Cerebellar nuclear complex (tissue), 1 donor: ENCODE measurements at places on chromosomes 4 and X.

DNA sequence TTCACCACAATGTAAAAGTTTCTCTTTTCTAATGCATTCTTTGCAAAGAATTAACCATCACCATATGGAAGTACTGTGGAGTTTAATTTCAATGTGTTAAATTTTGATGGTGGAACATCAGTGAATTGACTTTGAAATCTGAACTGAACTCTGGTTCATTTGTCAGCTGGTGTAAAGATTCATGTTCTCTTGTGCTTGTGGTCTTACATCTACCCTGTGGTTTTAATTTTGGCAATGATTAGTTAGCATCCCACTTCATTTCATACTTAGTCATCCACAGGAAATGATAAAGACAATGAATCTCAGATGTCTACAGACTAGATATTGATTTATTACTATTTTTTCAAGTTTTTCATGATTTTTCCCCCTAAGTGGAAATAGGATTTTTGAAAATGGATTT lies 77.8 kb downstream of the GRID2 start:
- DNase-seq = no peak

- no peak for DNase-seq
Measured at GRCh38 chr4:158998624-158999023, 104.3 kb upstream of the RAPGEF2 start.

GRCh38 chr4:113311047-113311446 lies 261.6 kb downstream of the ANK2 start:
- DNase-seq = no peak

DNA sequence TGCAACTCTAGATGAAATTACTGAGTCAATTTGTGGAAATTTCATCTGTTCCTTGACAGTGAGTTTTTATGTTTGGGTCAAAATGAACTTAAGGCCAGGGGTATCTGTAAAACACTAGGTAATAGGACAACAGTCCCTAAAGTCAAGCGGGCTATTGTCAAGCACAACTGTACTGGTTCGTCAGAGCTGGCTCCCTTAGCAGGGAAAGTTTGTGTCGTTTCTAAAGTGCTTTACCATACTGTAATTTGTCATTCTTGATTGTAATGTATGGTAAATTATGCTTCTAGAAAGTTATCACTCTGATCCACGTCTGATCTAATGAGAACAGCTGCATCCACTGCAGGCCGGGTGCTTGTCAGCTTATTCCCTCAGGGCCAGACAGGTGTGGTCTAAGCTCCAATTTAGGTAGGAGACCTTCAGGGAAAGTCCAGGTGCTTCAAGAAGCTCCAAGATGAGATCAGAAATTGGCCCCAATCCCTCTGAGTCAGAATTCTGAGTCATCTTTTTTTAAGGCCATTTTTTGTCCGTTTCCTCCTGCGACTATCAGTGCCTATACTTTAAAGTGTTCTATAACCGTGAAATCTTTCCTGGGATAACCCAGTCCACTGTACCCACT lies 92.2 kb downstream of the PALLD start:
- DNase-seq = no peak

DNA sequence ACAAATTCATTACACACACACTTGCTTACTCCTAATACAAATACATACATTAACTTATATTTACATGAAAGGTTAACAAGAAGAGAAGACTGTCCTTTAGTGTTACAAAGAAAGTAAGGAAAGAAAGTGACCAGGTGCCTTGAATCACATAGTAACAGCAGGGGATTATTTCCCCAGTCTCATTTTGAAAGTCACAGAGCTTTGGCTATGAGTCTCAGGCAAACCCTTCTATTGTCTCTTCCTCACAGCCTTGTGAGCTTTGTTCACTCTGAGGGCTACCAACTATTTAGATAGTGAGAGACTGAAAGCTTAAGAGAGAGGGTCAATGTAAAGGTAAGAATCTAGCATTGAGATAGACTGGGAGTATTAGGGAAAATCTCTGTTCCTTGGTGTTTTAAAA lies 161.6 kb downstream of the NPNT start:
- DNase-seq = no peak

DNA sequence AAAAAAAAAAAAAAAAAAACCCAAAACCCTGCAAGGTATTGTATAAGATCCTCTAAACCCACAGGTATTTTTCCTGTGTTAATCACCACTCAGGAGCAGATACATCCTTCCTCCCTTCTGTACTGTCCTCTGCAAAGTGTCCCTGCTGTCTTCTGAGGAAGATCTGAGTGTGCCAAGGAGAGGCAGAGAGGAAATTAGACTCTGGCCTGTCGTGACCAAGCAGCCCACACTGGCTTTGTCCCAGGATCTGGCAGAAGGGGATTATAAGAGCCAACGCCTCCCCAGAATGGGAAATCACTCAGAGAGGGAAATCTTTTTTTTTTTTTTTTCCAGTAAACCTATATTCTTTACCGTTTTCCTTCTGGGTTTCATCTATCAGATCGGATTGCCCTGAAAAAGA lies 39.6 kb downstream of the PTCHD1 start:
- DNase-seq = peak; percentile 25

- no peak for DNase-seq
Measured at GRCh38 chrX:130330706-130331105, 9.0 kb upstream of the SLC25A14 start.

- DNase-seq = no peak
Measured at GRCh38 chr4:80447493-80447892, 112.0 kb downstream of the CFAP299 start.

DNA sequence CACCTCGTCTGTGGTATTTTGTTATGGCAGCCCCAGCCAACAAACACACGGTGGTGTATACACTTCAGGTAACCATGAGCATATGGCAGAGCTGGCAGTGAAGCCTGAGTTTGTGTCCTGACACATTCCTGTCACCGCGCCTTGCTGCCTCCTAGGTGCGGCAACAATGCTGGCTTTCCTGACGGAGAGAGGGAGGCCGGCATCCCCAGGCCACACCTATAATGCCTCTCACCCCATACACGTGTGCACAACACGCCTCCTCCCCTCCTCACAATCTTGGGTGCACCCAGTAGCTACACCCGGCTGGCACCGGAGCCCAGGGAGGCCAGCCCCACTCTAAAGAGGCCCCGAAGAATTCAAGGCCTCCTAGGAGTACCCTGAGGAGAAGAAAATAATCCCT lies 158.5 kb downstream of the NSUN7 start:
- peak; percentile 20 for DNase-seq

DNA sequence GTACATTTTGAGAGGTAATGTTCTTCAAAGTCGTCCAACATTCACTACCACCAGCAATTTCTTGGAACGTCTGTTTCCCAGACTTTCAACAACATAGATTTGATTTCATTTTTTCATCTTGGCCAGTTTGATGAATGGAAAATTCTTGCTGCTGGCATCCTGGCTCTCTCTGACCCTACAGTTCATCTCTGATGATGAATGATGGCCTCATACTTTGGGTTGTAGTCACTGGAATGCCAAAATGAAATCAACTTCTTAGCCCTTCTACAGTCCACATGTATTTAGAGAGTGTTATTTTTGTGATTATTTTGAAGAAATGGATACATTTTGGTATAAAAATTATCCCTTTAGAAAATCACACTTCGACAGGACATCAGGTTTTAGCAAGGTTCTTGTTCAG lies 8.8 kb downstream of the CHST7 start:
- DNase-seq = no peak

DNA sequence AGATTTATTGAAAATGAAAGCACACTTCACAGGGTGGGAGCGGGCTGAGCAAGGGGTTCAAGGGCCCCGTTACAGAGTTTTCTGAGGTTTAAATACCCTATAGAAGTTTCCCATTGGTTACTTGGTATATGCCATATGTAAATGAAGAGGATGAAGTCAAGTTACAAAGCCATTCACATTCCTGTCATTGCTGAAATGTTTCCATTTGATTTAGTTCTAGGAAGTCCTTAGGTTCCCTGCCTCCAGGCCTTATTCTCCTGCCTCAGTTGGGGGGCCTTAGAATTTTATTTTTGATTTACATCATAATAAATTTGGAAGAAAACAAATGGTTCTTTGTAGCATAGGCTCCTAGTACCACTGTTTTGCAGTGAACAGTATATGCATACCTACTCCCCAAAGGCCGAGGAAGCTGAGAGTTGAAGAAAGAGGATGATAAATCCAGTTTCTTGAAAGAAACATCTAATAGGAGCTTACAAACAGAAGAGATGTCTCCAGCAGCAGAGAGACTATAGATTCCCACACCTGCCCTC lies 31.8 kb downstream of the SERTM2 start:
- no peak for DNase-seq

GRCh38 chr4:151099976-151100417 lies 569 bp downstream of the RPS3A start:
- no peak for DNase-seq

DNA sequence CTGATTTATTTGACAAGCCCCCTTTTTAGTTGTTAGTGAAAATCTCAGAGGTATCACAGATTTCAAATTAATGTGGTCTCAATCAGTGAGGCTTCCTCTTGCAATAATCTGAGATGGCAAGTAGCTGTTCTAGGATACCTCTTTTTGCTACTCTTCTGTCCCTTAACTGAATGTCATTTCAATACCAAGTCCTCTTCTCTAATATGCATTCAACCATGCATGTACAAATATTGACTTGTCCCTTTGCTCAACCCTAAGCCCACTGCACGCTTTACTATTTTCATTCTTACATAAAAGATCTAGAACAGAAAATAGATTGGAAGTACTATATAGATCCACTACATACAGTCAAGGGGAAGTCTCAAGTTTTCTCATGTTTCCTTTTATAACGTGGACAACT lies 164.2 kb downstream of the CBR4 start:
- no peak for DNase-seq

GRCh38 chr4:75698162-75698962 lies 25.2 kb upstream of the G3BP2 start:
- DNase-seq = no peak

GRCh38 chr4:129109965-129110824 lies 14.2 kb downstream of the C4orf33 start:
- DNase-seq = no peak

DNA sequence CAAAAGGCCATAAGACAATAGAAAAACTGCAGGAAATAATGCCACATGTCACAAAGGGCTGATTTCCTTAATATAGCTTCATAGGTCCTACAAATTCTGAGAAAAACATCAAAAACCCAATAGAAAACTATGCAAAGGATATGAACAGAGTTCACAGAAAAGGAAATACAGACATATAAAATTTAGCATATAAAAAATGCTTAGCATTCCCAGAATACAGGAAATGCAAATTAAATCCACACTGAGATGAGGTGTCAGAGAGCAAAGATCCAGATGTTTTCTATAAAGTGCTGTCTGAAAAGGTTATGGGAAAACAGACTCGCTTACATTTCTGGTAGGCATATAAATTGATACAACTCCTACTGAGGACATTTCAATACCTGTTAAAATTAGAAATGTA lies 33.8 kb downstream of the TXK start:
- DNase-seq = no peak

GRCh38 chr4:100372432-100372831 lies 145.4 kb downstream of the EMCN start:
- no peak for DNase-seq

DNA sequence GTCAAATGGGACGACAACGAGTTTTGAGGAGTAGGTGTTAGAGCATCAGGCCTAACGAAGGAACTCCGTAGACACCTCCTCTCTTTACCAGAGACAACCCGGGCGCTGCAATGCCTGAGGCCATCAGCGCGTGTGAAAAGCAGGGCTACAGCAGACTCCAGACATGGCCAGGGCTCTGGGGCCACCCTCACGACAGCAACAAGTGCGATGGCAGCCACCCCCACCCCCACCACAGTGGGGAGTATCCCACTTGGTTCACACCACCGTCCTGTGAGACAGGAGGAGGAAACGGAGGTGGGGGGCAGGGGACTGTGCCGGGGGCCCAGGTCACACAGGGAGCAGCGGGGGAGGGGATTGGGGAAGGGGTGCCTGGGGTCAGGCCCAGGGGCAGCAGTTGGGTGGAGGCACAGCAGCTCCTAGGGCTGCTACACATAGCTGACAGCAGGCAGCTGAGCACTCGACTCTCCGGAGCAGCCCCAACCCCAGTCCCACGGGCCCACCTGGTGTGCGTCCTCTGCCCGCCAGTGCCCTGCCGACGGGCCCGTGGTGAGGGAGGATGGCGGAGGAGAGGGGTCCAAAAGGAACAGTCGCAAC lies 8.5 kb downstream of the LRPAP1 start:
- no peak for DNase-seq

- no peak for DNase-seq
Measured at GRCh38 chr4:121449416-121449815, 68.6 kb upstream of the QRFPR start.

GRCh38 chr4:174457468-174457867 lies 64.8 kb downstream of the HPGD start:
- no peak for DNase-seq

GRCh38 chr4:7753931-7754465 lies 185.7 kb downstream of the AFAP1 start:
- DNase-seq = no peak

DNA sequence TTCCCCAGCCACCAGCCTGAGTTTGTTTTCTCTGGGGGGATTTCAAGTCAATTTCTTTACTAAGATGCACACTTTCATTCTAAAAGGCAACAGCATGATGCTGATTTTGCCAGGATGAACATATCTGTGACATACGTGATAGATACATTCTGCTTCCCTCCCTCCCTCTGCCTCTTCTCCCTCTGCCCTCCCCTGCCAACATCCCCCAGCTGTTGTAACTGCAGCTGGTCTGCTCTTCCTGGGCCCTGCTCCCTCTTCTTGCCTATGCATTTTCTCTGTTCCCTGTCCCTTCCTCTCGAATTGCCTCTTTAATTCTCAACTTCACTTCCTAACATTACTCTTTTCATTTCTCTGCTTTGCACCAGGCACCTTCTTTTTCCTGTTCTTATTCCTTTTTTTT lies 83.4 kb downstream of the AASDH start:
- no peak for DNase-seq

DNA sequence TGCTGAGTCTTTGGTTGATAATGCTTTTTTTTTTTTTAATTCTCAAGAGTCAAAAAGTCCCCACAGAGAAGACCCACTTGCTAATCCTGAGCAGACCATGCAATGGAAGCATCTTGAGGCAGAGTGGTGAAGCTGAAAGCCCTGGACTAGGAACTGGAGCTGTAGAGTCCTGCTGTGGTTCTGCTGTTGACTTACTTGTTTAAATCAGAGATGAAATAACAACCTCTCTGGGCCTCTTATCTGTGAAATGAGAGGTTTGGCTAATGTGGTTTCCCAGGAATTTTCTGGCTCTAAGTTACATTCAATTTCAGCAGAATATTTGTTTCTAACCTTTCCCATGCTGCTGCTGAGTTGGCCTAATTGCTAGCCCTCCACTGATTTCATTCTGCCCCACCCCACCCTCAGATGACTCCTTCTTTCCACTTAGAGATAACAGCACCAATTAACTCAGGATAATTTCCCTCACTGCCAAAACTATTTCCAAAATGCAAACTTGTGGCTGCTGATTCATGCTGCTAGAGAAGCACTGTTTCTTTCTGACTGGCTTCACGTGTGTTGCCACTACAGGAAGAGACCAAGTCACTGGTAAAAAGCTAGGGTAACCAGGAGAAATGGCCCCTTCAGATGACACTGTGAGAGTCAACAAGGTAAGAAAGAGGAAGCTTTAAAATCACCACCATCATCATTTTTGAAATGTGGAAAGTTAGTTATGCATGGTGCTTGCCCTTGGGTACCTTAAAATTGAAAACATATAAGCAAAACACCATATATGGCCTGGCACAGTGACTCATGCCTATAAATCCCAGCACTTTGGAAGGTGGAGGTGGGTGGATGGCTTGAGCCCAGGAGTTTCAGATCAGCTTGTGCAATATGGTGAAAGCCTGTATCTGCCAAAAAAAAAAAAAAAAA lies 326.4 kb downstream of the DCHS2 start:
- no peak for DNase-seq

- DNase-seq = no peak
Measured at GRCh38 chrX:150683112-150683511, 10.1 kb upstream of the MTMR1 start.
